ENCODE measurements at places on chromosomes 3 and 15.

DNA sequence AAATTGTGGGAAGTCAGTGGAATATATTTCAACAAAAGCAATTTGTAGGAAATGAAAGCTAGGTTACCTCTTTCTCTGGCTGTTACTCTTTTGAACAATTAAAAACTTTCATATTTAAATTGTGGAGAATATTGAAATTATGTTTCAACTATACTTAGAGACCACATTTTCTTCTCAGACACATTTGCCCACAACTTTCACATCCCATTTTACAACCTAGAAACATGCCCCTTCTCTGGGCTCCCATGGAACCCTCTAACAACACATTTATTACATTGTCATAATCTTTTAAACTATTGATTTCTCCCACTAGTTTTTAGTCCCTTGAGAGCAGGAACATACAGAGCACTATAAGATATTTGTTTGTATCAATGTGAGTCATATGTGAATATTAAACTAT, 211.7 kb upstream of the TTC14 start:
- DNase-seq = no peak

DNA sequence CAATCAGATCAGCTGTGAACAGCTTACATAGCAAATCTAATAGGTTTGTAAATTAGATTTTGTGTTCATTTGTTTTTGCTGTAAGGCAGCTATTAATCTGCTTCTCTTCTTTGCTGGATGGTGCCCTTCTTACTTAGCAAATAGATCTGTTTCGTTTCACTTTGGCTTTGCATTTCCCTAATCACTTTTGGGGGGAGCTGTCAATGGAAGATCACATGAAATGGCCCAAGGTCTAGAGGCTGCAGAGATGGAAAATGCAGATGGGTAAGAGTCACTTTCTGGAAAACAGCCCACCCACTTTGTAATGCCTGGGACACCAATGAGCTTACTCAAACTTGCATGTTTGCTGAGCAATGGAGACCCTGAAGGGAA, 36.4 kb downstream of the ST8SIA2 start:
- no peak for DNase-seq

DNA sequence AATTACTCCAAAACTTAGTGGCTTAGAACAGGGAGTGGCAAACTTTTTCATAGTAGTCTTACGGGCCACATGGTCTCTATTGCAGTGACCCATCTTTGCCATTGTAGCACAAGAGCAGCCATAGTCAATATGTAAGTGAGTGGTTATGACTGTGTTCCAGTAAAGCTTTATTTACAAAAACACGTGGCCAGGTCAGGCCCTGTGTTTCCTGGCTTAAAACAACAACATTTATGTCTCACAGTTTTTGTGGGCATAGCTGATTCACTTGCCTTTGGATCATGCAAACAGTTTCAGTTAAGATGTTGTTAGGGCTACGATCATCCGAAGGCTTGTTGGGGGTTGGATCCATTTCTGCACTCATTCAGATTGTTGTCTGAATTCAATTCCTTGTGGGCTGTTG, 103.8 kb downstream of the CHCHD6 start:
- no peak for DNase-seq

DNA sequence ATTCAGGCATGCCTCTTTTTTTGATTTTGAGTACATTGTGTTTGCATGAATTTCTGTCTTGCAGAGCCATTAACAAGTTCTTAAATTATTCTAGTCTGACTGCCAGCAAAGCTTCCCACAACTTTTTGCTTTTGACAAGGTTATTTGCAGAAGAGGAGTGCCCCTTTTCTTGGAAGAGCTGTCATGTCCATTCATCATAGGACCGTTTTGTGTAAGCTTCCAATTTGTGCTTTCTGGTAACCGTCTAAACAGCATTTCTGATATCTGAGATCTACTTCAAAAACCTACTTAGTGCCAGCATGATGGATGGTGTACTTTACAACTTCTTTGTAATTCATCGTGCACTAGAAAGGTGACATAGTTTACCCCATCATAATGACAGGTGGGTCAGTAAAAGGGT, 379.7 kb downstream of the NAALADL2 start:
- DNase-seq = peak; percentile 75

DNA sequence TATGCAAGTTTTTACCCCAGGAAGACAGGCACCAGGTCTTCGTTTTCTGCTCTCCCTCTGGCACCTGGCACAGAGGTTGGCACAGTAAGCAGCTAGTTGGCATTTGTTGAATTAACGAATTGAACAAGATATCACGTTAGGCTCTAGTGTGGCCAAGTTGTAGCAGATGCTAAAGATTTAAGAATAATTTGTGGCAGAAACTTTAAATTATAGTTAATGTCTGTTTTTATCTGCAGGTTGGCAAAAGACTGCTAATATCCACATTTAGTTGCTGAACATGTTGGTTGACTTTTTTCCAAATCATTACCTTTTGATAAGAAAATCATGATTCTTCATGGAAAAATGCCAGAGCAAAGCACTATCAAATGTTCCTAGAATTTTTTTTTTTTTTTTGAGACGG, 8.1 kb downstream of the CHRNA5 start:
- DNase-seq = no peak

- DNase-seq = no peak
These were observed 209.8 kb downstream of the NR2F2 start for GRCh38 chr15:96540283-96540682.

DNA sequence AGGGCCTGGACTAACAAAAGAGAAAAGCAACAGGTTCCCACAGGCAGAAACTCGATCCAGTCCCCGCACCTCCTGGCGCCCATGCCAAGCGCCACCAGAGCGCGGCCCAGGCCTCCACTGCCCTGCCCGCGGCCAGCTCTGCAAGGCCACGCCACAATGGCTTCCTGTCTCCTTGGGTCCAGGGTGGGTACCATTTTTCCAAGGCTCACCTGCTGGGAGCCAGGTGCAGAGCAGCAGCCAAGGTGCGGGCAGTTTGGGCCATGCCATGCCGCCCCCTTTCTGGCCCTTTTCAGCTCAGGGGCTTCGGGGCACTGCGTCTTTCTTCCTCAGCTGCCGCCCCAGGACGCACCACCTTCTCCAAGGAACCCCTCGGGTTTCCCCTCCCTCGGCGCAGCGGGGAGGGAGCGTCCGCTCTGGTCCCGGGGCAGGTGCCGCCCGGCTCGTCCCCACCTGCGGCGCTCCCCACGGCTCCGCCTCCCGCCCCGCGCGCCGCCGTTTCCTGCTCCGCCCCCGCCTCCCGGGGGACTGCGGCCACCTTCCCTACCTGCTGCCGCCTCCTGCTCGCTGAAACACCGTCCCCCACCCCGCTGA, at the start of gene ILDR1:
ILDR1 (minus strand) TSS at position 437 of the 591 bp plus-strand sequence; CDS start at position 267, 170 bp downstream.
- peak; percentile 62 for DNase-seq

DNA sequence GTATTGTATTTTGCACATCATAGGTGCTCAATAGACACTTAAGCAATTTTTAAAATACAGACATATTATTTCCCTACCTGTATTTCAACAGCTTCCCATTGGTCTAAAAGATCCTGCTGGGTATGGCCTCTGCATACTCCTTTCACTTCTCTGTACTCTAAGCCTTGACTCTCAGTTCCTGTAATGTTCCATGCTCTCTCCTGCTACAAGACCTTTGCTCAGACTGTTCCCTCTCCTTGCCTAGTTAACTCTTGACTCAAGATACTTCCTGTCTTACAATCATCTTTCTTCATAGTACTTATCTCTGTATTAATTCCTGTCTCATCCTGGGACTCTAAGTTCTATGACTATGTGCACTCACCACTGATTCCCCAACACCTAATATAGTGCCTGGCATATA, 1.7 kb downstream of the SCN11A start:
- DNase-seq = no peak

DNA sequence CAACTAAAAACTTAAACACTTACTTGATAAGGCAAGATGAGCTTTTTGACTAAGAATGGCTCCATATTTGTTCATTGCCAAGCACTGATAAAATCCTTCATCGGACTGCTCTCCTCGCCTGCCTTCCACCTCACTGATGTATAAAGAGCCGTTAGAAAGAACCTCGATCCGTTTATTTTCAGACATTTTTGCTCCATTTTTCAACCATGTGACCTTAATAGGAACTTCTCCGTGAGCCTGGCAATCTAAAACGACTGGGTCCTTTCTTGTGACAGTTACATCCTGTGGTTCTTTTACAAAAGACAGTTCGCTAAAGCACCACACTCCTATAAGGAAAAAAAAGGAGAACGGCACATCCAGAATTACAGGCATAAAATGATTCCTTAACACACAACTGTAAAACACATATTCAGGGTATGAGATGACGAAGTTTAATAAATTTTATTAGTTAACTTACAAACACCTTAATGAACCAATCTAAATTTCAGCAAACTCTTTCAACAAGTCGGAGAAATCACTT, 2.5 kb downstream of the PRTG start:
- DNase-seq = no peak

- no peak for DNase-seq
These were observed 211.2 kb downstream of the SHQ1 start for GRCh38 chr3:72636969-72637597.

Measured in NCI-H774 (cell line).